ENCODE measurements at places on chromosomes 12 and 14. TPM values are rescaled to one million over a fixed set of nuclear protein-coding genes. Genes with fewer than 3 reads are reported as not detected.

Gene RD3L
- not detected for total RNA-seq

Gene NPAS3
- 44.6 TPM for total RNA-seq

Gene GYS2
- total RNA-seq: not detected

Gene PMCH
- total RNA-seq: not detected

Gene TRIM9
- total RNA-seq: 40.2 TPM

Gene MYBPC1
- total RNA-seq: 2.0 TPM

Gene PLEKHH1
- total RNA-seq: 5.5 TPM

Gene GLS2
- 5.9 TPM for total RNA-seq

Gene EFS
- 17.5 TPM for total RNA-seq

Gene FLRT2
- total RNA-seq: 154 TPM

Gene HIF1A
- total RNA-seq: 140 TPM

Gene RFX4
- total RNA-seq: 3.6 TPM

Gene ETFBKMT
- 3.4 TPM for total RNA-seq

Gene RBMS2
- 3.0 TPM for total RNA-seq

Gene CLEC2A
- not detected for total RNA-seq

Gene TAMALIN
- total RNA-seq: 1.6 TPM

Gene ANO4
- total RNA-seq: 75.5 TPM

Gene TAS2R10
- 5.5 TPM for total RNA-seq

Data from occipital lobe (tissue), 3 donors.